ENCODE measurements at places on chromosomes 1 and 21.

GRCh38 chr1:152513081-152513480, 1.2 kb upstream of the CRCT1 start:
- DNase-seq = no peak

DNA sequence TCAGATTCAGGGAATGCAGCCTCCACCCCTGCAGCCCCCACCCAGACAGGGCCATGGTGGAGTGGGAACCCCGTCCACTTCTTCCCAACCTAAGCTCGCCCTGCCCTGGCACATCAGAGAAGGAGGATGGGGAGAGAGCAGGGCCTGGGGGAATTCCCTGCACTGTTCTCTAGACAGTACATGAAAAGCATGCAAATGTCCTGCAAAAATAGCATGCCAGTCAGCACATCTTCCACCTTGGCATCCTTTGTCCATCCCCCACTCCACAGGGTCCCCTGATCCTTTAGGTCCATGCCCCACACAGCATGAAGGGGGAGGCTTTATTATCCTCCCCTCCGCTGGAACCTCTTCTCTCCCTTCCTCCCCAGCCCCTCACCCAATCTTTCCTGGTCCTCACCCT, 35.0 kb upstream of the RD3 start:
- no peak for DNase-seq

DNA sequence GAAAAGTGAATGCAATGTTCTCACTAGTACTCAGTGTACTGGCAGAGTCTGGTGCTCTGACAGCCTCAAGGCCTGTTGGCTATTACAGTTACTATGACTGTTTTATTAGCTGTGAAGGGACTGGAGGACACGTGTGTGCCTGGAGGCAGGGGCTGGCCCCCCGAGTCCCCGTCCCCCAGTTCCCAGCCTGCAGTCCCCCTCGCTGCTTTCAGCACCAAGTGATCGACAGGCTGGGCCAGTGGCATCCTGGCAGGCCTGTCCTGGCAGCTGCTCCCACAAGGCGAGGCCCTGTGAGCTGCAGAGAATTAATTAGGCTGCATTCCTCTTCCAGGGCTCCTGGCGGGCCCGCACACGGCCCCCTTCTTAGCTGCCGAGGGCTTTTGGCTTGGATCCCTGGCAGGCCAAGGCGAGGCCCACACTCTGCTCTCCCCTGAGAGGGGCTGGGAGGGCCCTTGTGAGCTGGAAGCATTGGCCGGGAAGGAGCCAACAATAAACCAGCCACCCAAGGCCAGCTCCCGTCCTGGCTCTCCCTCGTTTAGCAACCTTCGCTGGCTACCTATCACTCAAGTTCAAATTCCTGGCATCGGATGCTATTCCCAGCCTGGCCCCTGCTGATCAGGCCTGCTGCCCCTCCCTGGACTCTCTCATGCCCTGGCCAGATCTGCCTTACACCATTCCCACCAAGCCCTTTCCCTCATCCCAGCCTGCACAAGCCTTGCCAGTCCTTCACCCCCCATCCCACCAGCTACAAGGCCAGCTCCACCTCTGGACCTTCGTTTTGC, 9.8 kb downstream of the EDN2 start:
- DNase-seq = peak; percentile 93

DNA sequence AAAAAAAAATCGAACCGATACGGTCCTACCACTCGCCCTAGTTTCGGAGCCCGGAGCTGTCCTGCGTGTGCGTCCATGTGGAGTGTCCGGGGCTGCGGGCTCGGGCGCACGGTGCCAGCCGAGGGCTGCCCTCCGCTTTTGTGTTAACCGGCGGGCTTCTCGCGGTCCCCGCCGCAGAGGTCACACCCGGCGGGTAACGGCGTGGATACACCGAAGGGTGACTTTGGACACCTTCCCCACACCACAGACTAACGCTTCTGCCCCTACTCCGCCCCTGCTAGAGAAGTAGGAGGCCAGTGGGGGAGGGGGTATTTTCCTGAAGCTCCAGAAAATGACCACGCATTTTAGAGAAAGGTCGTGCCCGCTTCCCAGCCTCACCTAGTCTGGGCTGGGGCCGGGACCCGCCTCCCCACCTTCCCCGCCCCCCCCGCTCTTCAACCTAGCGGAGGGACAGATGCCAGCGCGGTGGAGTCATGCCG, 609 bp upstream of the ATF3 start:
- no peak for DNase-seq

DNA sequence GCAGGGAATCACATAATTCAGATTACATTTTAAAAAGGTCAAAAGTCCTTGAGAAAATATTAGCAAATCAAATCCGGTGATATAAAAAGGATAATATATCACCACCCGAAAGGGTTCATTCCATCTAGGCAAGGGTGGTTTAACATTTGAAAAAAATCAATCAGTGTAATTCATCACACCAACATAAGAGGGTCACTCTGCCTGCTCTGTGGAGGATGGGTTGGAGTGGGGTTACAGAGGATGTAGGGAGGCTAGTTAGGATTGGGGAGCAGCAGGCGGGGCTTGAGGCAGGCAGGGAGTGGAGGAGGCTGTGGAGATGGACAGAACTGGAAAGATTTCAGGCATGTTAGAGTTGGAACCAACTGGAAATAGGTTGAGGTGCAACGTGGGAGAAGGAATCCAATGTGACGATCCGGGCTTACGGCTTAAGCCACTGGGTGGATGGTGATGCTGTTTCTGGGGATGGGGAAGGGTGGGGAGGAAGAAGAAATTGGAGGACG, 12.5 kb downstream of the ADORA1 start:
- DNase-seq = no peak

- peak; percentile 24 for DNase-seq
Measured at GRCh38 chr21:39381009-39381408, 32.1 kb upstream of the HMGN1 start.

DNA sequence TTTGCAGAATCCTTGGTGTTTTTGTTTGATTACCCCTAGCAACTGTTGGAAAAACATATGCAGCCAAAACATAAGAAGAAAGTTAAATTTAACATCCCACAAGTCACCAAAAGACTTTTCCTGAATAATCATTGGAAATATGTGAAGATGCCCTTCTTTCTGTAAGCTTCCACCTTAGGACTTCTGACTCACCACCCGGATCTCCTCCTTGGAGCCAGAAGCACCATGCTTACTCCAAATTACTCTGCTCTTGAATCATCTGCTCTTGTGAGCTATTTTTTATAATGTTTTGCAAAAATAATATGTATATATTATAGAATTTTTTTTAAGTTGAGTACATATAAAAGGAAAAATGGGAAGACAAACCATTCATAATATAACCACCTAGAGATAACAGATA, 391.7 kb downstream of the KCTD3 start:
- no peak for DNase-seq

DNA sequence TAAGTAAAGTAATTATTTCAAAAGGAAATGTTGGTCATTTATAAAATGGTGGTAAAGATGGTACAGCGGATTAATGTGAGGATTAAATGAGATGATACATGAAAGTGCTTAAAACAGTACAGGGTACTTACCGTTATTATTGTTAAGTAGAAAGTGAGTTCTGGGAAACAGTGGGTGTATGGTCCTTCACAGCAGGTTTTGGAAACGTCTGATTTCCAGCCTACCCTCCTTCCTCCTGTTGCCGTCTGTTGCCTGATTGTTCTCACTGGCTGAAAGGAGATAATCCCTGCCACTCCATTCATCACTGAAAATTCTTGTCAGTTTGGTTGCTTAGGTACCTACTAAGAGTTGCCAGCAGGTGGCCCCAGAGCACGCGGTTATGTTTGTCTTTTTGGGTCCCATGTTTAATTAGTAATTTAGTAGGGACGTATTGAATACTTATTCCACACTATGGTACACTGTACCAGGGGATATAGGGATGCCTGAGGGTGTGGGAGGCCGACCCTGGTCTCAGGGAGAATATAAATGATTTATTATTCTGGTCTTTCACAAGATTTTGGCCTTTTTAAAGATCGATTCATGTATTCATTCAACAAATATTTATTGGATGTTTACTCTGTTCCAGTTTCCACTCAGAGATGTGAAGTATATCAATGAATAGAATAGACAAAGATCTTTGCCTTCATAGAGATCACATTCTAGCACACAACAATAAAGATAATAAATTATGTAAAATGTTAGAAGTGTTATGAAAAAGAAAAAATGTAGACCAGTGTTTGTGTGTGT, 30.8 kb upstream of the RPTN start:
- no peak for DNase-seq

DNA sequence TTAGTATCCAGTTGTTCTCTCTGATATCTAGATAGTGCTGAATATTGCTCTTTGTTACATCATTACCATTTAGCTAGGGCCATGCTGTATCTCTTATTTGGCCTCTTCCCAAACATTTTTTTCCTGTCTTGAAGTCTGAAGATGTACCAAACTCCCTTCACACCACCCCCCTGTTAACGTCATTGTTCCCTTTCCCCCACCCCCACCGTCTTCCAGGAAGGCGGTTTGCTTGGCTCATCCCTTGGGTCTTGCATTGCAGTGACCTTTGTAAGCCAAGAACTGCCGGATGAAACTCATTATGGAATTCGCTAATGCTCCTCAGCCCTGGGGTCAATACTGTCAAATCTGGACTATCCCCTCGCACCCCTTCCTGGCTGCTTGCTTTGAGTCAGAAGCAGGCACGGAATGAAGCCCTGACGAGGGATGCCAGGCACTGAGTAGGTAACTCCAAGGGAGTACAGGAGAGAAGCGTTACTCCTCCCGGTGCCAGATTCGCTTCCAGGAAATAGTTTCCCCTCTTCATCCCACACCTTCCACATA, 283.1 kb downstream of the TM2D1 start:
- no peak for DNase-seq

DNA sequence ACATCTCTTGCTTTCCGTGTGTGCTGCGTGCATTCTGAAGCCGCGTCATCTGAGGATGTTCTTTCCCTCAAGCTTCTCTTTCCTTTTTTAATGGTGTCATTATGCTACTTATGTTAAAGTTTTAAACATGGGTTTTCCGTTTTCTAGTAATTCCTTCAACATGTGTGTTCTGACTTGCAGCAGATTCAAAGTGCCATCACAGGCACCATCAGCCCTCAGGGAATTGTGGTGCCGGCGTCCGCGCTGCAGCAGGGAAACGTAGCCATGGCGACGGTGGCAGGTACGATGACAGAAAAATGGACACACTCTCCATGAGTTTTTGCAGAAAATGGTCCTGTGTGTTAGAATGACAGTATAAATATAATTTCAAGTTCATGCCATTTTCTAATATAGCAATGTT, 42.4 kb downstream of the PKNOX1 start:
- DNase-seq = no peak

DNA sequence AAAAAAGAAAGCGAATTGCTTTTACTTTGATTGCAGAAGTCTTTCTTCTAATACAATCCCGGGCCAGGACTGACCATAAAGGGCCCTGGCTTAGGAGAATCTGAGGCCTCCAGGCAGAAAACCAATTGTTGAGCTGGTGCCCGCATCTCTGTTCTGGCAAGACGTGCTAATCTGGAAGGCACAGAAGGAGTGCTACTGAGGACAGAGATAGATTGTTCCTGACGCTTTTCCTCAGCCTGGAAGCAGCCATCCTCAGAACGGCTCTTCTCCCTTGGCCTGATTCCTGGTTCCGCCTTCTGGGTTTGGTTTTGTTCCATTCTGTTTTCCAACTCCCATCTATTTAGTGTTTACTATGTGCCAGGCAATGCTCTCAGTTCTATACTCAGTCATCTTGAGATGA, 44.8 kb upstream of the SPOCD1 start:
- no peak for DNase-seq

DNA sequence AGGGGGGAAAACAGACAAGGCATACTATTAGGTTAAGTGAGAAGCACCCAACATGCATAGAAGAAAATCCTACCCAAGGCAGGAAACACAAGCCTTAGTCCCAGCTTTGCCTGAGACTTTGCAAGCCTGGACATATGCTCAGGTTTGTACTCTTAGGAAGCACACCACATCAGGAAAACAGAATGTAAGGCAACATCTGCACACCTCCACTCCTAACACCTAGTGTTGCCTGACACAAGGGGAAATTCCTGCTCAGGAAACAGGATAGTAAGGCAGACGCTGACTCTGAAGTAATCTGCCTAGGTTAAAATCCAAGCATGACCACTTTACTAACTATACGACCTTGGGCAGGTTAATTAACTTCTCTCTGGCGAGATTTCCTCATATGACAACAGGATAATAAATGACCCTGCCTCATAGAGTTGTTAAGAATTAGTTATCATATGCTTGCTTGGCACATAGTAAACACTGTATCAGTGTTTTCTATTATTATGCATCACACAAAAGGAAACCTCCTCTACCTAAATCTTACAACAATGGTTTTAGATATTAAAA, 119.8 kb downstream of the ZZZ3 start:
- no peak for DNase-seq

DNA sequence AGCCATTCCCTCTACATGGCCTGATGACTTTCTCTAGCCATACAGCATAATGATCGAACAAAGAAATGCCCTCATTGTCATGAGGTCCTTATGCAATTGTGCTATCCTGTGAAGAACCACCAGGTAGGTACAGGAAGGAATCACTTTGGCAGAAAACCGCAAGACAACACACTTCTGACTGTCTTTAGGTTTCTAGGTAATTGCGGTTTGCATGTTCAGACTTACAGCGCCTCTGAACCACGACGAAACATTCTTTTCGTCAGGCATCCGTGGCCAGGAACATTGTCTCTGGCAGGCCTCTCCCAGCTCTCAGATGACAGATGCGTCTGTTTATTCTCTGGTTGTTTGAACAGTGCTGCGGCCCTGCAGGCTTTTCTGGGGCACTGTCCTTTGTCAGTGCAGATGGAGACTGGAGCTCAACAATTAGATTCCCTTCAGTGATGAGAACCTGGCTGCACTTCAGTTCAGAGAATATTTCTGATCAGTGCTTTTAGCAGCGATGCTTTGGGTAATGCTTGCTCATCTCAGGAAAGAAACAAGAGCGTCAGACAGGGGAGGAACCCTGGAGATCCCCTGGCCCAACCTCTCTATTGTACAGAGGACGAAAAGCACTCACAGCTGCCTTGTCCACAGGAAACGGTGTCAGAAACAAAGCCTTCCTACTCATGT, 63.4 kb downstream of the B3GALT5 start:
- peak; percentile 100 for DNase-seq

DNA sequence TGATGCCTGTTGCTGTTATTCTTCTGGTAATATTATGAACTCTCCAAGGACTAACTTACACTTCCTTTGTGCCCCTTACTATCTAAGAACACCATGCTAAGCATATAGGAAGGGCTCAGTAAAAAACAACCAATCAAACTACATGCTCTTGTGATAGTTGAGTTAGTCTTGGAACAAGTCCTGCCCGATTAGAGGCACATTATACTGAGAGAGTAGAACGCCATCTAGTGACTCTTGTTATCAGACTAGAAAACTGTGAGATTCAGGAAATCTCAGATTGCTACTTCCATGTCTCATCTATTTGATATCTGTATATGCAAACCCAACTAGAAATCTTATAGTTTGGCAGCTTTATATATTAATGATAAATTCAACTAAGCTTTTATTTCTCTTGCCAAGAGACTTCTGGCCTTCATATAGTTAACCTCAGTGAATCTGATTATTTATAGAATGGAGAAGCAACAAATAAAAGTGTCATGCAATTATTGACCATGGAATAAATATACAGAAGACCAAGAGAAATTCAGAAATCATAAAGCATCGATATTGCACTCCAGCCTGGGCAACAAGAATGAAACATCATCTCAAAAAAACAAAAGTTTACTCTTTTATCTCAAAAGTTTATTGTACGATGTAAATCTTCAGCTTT, 7.8 kb upstream of the SRRM1 start:
- peak; percentile 80 for DNase-seq

- no peak for DNase-seq
Measured at GRCh38 chr1:93549131-93549530, 101.2 kb downstream of the FNBP1L start.

GRCh38 chr1:201137579-201138310, 10.8 kb upstream of the ASCL5 start:
- DNase-seq = no peak

GRCh38 chr1:175829845-175830244, 86.5 kb upstream of the TNR start:
- no peak for DNase-seq

- DNase-seq = no peak
Measured at GRCh38 chr1:11397151-11397901, 81.6 kb upstream of the DISP3 start.
